ENCODE measurements at places on chromosomes 6 and 20.

DNA sequence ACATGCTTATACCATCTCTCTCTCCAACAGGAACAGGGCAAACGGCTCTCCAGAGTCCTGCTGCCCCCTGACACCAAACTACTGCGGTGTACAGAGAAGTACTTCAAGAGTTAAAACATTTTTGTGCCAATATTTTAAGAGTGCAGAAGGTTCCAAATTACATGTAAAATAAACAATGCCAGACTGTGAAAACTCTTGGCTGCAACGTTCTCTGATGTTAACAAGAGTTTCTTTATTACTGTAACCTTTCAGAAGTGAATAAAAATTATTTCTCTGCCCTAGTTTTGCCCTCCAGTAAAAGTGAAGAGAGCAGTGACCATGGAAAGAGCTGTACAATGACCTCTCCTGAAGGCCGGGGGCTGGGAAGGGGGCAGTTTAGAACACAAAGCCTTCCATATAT lies 41.4 kb upstream of the FAM83C start:
- DNase-seq = no peak

DNA sequence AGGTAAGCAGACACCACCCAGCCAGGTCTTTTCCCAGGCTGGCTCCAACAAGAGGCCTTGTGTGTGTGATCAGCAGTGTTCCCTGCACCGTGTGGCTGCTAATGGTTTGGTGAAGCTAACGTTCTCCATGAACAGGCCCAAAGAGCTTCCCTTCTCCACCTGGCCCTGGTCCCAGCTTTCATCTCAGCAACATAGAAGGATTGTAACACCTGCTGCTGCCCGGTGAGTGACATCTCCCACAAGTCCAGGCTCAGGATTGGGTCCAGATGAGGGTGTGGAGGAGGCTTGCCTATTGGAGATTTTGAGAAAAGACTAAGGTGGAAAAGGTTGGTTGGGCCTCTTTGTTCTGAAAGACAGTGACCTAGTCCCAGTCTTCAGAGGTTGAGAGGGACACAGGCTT lies 89.6 kb downstream of the TMEM242 start:
- DNase-seq = no peak

DNA sequence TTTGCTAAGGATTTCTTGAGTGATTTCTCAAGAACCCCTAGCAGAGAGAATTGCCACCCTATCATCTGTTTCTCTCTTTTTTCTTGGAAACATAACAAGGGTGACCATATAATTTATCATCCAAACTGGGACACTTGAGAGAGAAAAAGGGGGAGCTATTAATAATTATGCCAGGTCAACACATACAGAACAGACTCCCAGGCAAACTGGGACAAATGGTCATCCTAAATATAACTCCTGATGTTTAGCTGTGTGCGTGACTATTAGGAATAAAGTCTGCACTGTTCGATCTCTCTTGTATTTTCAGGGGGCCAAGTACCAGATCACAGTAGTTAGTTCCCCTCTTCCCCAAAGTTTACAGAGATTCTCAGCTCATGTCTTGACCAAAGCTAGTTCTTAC lies 11.7 kb upstream of the HS3ST5 start:
- no peak for DNase-seq

DNA sequence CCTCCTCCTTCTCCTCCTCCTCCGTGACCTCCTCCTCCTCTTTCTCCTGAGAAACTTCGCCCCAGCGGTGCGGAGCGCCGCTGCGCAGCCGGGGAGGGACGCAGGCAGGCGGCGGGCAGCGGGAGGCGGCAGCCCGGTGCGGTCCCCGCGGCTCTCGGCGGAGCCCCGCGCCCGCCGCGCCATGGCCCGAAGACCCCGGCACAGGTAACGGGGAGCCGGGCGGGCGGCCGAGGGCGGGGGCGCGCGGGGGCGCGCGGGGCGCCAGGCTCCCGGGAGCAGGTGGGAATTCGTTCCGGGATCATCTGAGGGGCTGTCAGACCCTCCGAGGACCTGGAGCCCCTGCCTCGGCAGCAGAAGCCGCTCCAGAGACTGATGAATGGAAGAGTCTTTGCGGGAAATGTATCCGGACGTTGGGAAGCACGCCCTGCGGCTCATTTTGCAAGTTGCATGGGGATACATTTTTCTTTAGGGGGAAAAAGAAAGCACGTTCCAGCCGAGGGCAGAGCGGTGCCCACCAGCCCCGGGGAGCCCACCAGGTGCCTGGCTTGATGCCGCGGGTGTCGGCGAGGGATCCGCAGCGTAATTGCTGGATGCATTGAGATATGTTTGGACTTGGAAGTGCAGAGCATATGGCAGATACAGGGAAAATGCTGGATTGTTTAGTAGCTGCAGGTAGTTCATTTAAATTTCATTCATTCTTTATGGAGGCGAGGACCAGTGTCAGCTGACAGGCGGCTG lies 394 bp downstream of the MYB start:
- DNase-seq = no peak

DNA sequence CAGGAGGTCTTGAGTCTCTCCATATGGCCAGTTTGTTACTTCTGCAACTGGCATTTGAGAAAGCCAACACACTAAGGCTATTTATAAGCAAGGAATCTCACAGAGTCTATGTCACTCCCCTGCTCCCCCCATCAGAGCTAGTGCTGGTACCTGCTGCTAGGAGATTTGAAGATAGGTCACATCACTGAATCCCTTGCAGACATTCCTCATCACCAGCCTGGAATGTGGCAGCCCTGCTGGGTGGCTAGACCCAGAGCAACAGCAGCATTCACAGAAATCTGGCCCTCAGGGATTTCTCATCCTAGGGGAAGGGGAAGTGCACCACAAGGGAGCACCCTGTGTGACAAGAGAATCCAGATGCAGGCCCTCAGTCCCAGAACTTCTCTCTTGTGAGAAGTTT lies 672.1 kb downstream of the HACE1 start:
- no peak for DNase-seq

GRCh38 chr6:34671801-34672656 lies 24.5 kb downstream of the ILRUN start:
- DNase-seq = peak; percentile 9

GRCh38 chr6:146032387-146032786 lies 3.5 kb downstream of the GRM1 start:
- DNase-seq = no peak

- DNase-seq = peak; percentile 63
These were observed 534.2 kb downstream of the HACE1 start for GRCh38 chr6:104325341-104326172.

DNA sequence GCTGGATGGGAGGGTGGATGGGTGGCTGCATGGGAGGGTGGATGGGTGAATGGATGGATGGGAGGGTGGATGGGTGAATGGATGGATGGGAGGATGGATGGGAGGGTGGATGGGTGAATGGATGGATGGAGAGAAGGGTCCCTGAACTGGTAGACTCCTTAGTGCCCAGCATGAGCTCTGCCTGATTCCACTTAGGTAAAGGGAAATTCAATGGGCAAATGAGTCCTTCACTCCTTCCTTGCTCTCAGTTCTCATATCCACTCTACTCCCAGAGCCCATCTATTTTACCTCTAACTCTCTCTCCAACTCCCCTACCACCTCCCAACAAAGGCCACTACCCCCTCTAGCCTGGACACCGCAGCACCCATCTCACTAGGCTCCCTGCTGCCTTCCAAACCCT lies 29.2 kb upstream of the NOL4L start:
- DNase-seq = no peak

GRCh38 chr20:48687117-48687800 lies 140.5 kb downstream of the PREX1 start:
- peak; percentile 47 for DNase-seq

DNA sequence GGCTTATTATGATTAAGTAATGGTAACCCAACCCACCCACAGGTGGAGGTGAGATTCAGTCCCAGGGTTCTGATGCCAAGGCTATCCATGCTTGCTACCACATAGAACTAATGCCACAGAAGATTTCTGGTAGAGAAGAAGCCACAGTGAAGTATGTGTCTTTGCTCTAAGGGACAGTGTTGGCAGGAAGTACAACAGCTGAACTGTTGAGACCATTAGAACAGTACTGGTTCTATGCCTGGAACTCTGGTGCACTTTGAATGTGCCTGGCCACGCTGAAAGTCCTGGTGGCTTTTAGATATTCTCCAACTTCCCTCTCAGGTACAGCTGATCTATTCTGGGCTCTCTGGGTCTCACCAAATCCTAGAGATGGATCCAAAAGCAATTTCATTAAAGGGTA lies 7.8 kb downstream of the STX7 start:
- no peak for DNase-seq

- no peak for DNase-seq
These were observed 31.4 kb downstream of the SNPH start for GRCh38 chr20:1297486-1297885.

- DNase-seq = no peak
These were observed 27.9 kb downstream of the ELMO2 start for GRCh38 chr20:46378412-46379009.

- DNase-seq = no peak
These were observed 158.8 kb downstream of the KIF6 start for GRCh38 chr6:39566456-39566855.

- no peak for DNase-seq
These were observed 491.7 kb downstream of the DHX35 start for GRCh38 chr20:39453890-39454289.

- DNase-seq = peak; percentile 10
These were observed 229.1 kb downstream of the PLCB1 start for GRCh38 chr20:8361006-8361652.

DNA sequence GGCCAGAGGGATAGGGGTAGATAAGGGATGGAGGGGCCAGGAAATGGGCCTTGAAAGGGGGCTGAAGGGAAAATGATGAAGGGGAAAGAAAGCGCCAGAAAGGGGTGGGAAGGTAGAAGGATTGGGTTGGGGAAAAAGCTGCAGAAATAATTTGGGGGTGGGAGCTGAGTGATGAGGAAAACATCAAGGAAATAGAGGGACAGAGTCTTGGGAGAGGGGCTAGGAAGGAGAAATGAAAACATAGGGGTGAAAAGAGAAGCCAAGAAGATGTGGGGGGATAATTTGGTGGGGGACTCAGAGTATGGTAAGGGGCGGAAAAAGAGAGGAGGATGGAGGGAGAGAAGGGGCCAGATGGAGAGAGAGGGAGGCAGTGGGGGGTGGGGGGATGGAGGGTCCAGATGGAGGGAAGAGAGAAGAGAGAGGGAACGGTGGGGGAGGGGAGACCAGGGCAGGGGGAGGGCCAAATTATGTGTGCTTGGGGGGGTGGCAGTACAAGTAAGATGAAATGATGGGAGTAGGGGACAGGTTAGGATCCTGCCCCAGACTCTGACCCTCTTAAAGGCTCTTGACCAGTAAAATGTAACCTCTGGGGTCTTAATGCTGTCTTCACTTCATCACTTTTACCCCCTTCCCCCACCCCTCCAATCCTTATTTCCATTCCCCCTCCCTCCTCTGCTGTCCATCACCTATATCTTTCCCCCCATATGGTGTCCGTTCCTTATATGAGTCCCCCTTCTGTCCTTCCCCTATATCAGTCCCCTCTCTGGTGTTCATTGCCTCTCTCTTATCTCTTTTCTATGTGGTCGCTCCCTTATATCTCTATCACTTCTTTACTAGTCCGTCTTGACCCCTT lies 852 bp downstream of the SYNGAP1 start:
- DNase-seq = peak; percentile 8

DNA sequence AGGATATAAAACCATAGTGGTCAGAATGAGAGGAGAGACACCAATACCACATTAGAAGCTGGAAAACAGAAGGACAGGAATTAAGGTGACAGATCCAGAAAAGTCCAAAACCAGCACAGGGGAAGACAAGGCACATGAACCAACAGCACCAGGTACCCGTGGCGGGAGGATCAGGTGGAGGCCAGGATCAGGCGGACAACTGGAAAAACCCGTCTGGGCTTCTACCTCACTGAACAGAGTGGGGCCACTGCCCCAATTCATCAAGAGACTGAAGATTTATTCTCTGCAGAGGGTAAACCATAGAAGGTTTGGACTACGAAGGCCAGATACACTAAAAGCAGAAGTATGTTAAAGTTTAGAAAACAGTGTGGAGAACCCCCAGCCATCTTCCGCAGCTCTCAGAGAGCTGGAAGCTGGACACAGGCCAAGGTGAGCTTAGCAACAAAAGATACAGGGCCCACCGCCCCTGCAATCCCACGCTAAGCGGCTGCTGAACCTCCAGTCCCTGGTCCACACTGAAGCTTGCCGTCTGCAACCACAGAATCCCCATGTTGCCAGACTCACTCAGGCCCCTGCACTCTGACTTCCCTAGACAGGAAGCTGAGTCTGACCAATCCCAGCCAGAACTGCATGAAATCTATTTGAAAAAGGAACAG lies 29.9 kb downstream of the ABHD12 start:
- peak; percentile 87 for DNase-seq

DNA sequence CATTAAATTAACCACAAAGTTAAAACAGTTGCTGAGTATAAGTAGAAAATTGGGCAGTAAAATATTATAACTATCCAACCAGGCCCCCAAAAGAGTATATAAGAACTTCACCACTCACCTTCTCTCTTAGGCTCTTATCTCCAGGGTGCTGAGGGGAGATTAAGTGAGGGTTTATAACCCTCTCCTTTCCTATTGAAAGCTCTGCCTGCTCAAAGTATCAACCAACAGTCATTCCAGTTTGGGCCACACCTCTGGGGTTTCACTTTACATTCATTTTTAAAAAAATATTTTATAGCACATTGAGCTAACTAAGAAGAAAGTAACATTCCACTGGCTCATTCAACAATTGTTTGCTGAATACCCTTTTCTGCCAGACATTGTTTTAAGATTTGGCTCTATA lies 22.1 kb downstream of the GSTA4 start:
- no peak for DNase-seq

DNA sequence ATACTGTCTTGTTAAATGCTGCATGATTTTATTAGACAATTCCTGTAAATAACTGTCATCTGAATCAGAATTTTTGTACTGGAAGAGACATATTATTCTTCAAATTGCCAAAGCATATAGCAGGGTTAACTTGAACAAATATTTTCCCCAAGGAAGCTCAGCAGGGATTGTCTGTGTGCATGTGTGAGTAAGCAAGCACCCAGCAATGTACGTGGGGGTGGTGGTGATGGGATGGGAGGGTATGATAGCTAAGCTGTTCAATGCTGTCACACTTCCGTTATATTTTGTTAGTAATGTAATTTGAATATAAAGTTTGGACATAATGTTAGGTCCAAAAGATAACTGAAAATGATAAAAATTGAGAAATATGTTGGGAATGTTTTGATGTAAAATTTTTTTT lies 118.1 kb downstream of the MYB start:
- DNase-seq = no peak

DNA sequence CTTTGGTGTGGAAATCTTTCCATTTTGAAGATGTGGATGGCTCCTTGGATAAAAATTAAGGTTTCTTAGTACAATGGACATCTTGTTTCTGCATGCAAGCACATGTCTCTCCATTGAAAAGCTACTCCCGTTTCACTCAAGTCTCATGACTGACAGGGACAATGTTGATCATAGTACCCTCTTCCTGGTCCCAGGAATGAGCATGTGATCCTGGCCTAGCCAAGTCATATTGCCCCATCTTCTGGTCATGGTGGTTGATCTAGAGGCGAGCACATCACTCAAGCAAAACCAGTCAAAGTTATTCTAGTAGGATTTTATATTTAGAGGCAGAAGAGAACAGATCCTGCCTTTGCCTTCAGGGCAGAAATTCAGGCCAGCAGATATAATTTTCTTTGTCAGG lies 12.2 kb upstream of the CBLN4 start:
- no peak for DNase-seq

All from Kasumi-1 (cell line).